ENCODE measurements at places on chromosomes 4 and X. TPM values are rescaled to one million over a fixed set of nuclear protein-coding genes. Genes with fewer than 3 reads are reported as not detected.

RHOXF1 gene
- not detected for total RNA-seq

UGT2A1 gene
- not detected for total RNA-seq

CT45A10 gene
- total RNA-seq: not detected

SLITRK2 gene
- not detected for total RNA-seq

PABPC4L gene
- 0.26 TPM for total RNA-seq

DEFB131A gene
- not detected for total RNA-seq

TBL1X gene
- total RNA-seq: 19.1 TPM

VCX3B gene
- total RNA-seq: not detected

MAP7D2 gene
- total RNA-seq: 0.07 TPM
